ENCODE measurements at places on chromosomes 13 and 19.

DNA sequence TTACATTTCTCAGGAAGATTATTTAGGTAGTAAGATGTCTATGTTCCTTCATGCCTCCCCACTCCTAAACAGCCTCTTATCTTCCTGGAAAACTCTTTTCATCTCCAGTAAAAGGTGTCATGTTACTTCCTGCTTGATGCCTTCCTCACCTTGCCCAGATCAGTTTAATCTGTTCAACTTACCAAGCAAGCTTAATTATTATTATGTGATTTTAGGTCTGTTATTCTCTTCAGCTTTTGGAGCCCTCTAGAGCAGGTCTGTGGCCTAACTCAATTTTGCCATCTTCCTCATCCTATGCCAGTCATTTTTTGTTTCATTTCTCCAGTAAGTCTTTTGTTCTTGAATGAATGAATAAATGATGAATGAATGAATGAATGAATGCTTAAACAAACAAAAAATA is 528.4 kb downstream of the DCT start:
- no peak for DNase-seq

- DNase-seq, result no peak
These were observed 253.9 kb upstream of the SGCG start for GRCh38 chr13:22926748-22927400.

DNA sequence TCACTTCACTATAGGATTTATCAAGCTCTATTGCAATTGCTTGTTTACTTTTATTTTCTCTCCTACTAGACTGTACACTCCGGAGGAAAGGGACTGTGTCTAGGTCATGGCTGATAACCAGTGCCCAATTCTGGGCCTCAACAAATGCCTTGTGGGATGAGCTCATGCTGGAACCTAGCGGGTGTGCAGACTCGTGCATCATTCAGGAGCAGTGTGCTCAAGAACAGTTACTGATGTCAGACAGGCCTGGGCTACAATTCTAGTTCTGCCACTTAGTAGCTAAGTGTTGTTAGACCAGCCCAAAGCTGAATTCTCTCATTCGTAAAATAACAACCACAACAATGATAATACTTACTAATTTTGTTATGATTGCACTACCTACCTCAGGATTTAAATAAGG is 95.4 kb downstream of the CYSLTR2 start:
- DNase-seq, result no peak

- no peak for DNase-seq
These were observed 590.4 kb downstream of the TBC1D4 start for GRCh38 chr13:74891610-74892009.

Data from neural crest cell (in vitro differentiated cells).